Natural killer cell (primary cell): ENCODE measurements at places on chromosomes 6 and 20.

GRCh38 chr6:85096976-85097375 lies 332.6 kb upstream of the TBX18 start:
- DNase-seq: no peak

GRCh38 chr6:75211920-75212590 lies 6.2 kb upstream of the COL12A1 start:
- no peak for DNase-seq

GRCh38 chr6:131967948-131968347 lies 16.8 kb upstream of the CCN2 start:
- no peak for DNase-seq

DNA sequence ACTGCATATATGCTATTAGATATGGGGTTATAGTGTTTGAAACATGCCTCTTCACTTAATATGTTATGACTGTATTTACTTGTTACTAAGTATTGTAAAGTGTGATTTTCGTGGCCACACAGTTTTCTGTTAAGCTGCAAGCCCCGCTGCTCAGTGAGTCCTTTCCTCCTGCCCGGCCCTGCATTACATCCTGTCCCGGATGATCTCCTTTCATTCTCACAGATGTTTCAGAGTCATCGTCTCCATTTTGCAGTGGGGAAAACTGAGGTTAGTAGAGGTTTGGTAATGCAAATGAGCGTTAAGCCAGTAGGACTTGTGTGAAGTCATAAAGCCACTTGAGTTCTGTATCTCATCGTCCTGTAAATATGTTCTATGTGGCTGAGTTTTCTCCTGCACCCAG lies 155.5 kb downstream of the CFAP61 start:
- DNase-seq: peak; percentile 40
